Activated CD4-positive, alpha-beta T cell treated with anti-CD3 and anti-CD28 coated beads, Interleukin-2, amount 50 U/mL, for 1 hour (primary cell): ENCODE measurements at places on chromosomes 11 and 22.

- DNase-seq, result no peak
These were observed 3.6 kb downstream of the ALDH3B1 start for GRCh38 chr11:68013611-68014156.

DNA sequence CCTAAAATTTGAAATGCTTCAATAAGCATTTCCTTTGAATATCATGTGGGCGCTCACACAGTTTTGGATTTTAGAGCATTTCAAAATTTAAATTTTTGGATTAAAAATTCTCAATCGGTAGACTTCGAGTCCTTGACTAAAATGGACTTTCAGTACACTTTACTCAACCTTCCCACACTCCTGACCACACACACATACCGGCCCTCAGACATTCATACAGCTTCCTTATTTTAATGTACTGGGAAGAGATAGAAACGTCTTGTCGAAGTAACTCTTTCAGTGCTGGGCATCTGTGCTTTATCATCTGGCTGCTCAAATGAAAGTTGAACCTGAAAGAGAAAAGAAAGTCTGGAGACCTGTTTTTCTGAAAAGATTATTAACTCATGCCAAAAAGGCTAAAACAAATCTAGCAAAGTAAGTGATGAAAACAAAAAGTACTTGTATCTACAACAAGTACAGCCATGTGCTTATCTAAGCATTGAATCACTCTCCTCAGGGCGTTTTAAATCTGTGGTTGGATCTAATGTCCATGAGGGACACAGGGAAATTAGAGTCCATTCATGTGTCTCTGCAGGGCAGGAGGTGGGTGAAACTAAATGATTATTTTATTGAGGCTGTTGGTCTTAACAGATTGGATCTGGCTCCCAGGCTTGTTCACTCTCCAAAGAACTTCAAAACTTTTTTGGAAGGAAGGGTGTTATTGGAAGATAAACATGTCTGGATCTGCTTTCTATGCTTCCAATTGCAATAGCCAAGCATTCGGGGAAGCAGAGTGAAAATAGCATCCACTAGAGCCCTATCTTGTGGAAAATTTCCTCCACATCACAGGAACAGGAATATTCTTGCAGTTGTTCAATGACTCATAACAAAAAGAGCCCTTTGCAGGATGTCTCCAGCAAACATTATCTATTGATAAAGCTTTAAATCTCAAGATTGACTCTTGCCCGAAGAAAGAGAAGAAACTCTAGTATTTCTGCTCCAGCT, 47.0 kb downstream of the CARD18 start:
- no peak for DNase-seq

DNA sequence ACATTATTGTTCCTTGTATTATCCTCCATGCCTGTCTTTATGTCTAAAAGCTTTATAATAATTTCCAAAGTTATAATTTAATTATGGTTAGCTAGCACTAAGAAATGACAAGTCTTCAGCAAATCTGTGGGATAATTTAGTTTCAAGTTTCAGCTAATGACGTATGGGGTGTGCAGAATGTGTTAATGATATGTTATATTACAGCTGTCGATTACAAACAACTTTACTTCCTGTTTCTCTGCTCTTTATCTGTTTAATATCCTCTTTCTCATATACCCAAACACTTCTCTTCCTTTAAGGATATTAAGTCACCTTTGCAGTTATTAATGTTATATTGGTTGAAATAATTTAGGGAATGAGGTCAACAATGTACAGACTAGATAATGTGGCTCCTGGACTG, 161.8 kb downstream of the CASP12 start:
- no peak for DNase-seq

- no peak for DNase-seq
These were observed 124.9 kb downstream of the MRTFA start for GRCh38 chr22:40511604-40512003.

DNA sequence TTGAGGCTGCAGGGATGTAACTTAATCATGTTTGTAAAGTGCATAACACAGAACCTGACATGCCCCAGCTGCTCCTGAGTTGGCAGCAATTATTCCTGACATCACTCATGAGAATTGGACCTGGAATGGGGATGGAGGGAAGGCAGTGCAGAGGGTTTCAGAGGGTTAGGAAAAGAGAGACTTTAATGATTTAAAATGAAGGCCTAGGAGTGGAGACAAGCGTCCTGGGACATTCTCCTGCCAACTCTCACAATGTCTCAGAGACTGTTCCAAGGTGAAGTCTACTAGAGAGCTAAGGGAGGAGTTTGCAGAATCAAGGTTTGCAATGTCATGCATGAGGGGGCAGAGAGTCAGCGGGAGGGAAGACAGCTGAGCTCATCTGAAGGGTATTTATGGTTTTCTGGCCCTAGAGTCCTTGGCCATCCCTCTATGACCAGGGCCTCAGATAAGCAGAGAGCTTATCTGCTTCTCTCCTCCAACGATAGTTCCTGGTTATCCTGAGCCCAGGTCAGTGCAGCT, 36.9 kb downstream of the GGTLC2 start:
- DNase-seq, result no peak

GRCh38 chr11:107696140-107696539, 15.7 kb downstream of the SLN start:
- DNase-seq, result no peak

- no peak for DNase-seq
These were observed 3.8 kb downstream of the OR10S1 start for GRCh38 chr11:123973816-123974215.

GRCh38 chr11:116828632-116829524, 829 bp upstream of the APOC3 start:
- no peak for DNase-seq

- no peak for DNase-seq
These were observed 17.1 kb downstream of the IFT27 start for GRCh38 chr22:36758792-36759271.

DNA sequence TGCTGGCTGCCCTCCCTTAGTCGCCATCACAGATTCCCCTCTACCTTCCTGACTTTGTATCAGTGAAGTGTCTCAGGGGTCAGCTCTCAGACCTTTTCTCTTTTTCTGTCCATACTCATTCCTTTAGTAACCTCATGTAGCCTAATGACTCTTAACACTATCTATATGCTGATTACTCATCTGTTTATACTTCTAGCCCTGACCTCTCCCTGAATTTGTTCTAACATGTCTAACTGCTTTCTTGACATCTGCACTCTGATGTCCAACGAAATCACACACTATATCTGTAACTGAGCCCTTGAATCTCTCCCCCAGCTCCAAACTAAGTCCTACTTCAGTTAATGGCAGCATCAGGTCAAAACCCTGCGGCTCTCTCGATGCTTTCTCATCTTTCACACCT, 135.8 kb upstream of the TIMP3 start:
- DNase-seq, result no peak

- no peak for DNase-seq
These were observed 77.4 kb downstream of the CECR2 start for GRCh38 chr22:17446698-17447097.

DNA sequence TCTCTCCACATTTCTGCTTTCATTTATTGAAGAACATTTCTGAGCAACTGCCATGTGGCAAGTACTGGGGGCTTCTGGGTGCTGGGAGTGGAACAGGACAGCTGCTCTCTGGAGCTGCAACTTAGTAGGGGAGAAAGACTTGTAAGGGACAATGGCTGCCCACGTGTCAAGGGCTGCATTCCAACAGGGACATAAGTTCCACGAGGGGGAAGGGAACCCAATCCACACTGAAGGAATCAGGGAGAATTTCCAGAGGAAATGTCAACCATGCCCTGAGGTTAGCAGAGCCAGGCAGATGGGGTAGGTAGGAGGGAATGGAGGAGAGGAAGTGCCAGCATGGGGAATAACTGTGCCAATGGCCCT, 1.7 kb downstream of the MAPK8IP2 start:
- DNase-seq, result no peak

GRCh38 chr11:112226831-112227401, 688 bp downstream of the PTS start:
- DNase-seq, result no peak

DNA sequence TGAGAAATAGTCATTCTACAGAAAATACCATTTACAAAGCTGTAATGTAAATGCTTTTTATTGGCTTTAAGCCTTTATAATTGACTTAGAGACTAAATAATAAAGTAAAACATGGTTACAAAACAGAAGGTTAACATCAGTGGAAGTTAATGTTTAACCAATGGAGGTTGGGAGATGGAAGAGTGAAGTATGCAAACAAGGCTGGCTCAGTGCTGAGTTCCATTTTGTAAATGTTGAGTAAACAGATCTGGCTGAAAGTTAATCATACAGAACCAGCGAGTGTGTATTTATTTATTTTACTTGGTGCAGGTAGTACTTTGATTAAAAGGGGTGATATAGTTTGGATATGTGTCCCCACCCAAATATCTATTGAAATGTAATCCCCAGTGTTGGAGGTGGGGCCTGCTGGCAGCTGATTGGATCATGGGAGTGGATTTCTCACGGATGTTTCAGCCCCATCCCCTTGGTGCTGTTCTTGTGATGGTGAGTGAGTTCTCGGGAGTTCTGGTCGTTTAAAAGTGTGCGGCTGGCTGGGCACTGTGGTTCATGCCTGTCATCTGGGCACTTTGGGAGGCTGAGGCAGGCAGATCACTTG, 827.4 kb downstream of the OPCML start:
- no peak for DNase-seq

- DNase-seq, result peak; percentile 59
These were observed at the start of gene UBE2L6 for GRCh38 chr11:57567515-57568329. Gene UBE2L6, minus strand, starts transcription at chr11:57567672. Its CDS starts 61 bp downstream, at chr11:57567611.

- DNase-seq, result no peak
These were observed 10.1 kb upstream of the DCPS start for GRCh38 chr11:126293726-126294125.

GRCh38 chr11:13947379-13947778, 15.1 kb upstream of the SPON1 start:
- DNase-seq, result no peak

- DNase-seq, result no peak
These were observed 311.8 kb downstream of the SBF2 start for GRCh38 chr11:9982127-9982795.
